ENCODE measurements at places on chromosomes 7 and 10.

- DNase-seq = no peak
Measured at GRCh38 chr10:62690703-62691102, 113.8 kb upstream of the ADO start.

DNA sequence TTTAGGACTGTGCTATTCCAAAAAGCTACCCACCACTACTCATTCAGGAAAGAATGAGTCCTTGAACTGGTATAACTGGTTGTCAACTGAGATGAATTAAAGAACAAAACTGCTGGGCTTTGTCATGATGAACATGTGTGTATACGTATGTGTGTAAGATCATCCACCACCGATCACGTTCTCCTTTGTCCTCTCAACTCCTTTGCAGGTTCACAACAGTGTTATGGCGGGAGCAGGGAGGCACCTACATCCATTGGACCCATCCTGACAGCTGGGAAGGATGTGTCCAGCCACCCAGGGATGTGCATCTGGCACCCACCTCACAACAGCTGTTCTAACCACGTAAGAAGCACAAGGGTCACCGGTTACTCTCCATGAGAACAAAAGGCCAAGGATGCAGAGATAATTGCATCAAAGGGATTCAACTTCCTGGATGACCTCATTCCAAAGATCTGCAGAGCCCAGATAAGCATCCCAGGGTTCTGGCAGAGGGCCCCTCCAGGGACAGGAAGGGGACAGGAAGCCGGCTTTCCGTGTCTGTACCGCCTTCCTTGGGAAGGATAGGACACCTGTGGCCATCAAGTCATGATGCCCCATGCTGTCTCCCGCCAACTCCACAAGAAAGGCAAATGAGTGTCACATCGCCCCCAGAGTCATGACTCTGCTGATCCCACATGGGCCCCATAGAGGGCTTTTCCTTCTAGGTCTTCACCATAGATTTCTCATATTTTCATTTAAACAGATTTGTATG, 66.1 kb downstream of the STEAP1B start:
- no peak for DNase-seq

- DNase-seq = no peak
Measured at GRCh38 chr7:159012353-159013069, 132.2 kb downstream of the VIPR2 start.

DNA sequence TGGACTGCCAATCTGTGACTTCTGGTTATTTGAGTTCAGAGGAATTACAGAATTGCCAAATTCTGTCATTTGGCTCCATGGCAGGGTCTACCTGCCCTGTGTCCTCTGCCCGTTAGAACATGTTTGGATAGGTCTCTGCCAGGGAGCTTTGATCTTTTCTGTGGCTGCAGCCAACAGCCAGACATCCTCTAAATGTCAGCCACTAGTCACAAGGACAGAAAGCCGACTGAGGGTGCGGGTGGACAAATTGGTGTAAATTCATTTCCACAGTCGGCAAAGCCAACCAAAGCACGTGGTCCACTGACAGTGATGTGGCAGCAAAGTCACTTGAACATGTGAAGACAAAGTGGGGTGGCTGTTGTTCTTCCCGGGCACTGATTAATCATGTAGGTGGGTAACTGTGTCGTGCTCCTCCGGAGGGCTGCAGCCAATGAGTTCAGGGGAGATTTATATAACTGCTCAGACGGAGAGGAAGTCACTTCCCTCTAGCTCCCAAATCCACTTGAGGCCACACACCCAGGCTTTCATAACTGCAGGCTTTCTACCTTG, 26.7 kb upstream of the CAMK1D start:
- DNase-seq = no peak

- DNase-seq = no peak
Measured at GRCh38 chr7:98703916-98704315, 86.8 kb downstream of the NPTX2 start.

- DNase-seq = no peak
Measured at GRCh38 chr10:49253340-49253906, 45.5 kb upstream of the C10orf71 start.

DNA sequence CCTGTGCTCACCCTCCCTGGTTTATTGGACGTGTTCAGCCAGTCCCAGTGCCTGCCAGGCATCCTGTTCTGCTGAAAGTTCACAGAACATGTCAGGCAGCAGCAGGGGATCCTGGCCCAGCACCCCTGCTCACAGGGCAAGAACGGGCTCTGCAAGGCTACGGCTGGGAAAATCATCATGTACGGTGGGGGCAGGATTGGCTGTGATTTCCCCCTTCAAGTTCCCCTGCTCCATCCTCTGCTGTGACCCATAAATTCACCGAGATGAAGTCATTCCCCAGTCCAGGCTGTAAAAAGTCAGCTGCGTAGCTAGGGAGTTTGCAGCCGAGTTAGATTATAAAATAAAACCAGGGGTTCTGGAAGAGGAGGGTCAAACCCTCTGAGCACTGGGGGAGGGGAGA, 484.1 kb upstream of the ZMIZ1 start:
- DNase-seq = no peak

- DNase-seq = no peak
Measured at GRCh38 chr7:134778941-134779740, at the start of gene CALD1. CALD1 (plus strand) TSS chr7:134779634; CDS start chr7:134867734, 88,100 bp downstream.

GRCh38 chr10:60856405-60856804, 78.1 kb downstream of the CDK1 start:
- no peak for DNase-seq

GRCh38 chr10:58590152-58590840, 77.6 kb downstream of the BICC1 start:
- no peak for DNase-seq
